ENCODE measurements at places on chromosomes 2 and 18. TPM values are rescaled to one million over a fixed set of nuclear protein-coding genes. Genes with fewer than 3 reads are reported as not detected.

- no peaks in the 10 kb centered on the region for H3K4me1 ChIP-seq
- no peak overlapping the region for H3K4me3 ChIP-seq
- DNase-seq, result no peak
- H3K27ac ChIP-seq, result no peak overlapping the region
- no peaks in the 10 kb centered on the region for H3K36me3 ChIP-seq
Measured at GRCh38 chr2:55371376-55371775, 48.3 kb downstream of the CCDC88A start.

DNA sequence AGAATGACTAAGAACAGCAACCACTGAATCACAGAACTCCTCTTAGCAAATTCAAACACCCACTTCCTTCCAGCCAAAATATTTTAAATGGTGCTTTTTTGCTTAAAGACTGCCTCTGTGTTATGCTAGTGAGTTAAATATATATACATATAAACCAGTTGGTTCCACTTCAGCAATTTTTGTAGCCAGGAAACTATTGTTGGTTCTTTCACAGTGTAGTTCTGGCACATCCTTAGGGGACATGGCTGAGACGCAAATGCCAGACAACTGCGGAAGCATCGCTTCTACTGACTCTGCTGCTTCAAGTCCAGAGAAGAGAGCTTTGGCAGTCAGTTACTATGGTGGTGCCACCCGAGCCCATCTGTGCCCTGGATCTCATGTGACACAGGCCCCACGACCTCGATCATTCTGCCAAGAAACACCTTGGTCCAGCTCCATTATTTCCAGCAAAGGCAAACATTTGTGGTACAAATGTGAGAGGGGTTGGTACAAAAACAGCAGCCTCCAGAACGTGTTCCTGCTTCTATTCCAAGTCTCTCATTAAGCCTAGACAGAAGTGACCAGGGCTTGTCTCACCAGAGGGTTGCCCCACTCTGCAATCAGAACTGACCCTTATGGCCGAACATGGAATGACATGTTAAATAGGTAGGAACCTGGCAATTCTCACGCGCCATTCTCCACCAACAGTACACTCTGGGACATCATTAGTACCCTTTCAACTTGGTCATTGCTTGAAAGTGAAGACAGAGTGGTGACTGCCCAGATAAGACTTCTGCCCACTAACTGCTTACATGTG lies 117.8 kb upstream of the NRP2 start:
- no peak for DNase-seq
- no peak overlapping the region for H3K4me3 ChIP-seq
- H3K27ac ChIP-seq, result no peak overlapping the region
- H3K27me3 ChIP-seq, result no peaks in the 10 kb centered on the region
- no peaks in the 10 kb centered on the region for H3K4me1 ChIP-seq

DNA sequence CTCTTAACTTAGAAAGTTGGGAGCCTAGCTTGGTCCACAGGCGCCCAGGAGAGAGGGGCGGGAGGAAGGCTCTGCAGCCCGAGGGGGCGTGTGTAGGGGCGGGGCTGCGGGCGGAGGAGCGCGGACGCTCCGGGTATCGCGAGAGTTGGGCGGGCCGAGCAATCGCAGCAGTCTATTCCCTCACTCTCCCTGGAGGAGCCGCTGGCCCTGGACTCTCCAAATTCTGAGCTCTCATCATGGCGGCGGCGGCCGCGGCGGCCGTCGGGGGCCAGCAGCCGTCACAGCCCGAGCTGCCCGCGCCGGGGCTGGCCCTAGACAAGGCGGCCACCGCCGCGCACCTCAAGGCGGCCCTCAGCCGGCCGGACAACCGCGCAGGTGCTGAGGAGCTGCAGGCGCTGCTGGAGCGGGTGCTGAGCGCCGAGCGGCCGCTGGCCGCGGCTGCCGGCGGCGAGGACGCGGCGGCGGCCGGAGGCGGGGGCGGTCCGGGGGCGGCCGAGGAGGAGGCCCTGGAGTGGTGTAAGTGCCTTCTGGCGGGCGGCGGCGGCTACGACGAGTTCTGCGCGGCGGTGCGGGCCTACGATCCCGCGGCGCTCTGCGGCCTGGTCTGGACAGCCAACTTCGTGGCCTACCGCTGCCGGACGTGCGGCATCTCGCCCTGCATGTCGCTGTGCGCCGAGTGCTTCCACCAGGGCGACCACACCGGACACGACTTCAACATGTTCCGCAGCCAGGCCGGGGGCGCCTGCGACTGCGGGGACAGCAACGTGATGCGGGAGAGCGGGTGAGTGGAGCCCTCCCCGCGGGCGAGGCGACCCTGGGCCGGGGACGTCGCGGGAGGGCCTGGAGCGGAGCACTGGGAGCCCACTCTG lies at the start of gene UBR3:
TSS of gene UBR3 (plus strand) at position 183 of the 869 bp plus-strand sequence. CDS start at position 237, 54 bp downstream.
- peak within 1 kb of the TSS; percentile 73 for H3K27ac ChIP-seq
- H3K27me3 ChIP-seq, result no peaks in the 10 kb centered on the region
- peaks cover 52% of the 10 kb centered on the region for H3K4me1 ChIP-seq
- peak within 1 kb of the TSS; percentile 87 for H3K4me3 ChIP-seq

DNA sequence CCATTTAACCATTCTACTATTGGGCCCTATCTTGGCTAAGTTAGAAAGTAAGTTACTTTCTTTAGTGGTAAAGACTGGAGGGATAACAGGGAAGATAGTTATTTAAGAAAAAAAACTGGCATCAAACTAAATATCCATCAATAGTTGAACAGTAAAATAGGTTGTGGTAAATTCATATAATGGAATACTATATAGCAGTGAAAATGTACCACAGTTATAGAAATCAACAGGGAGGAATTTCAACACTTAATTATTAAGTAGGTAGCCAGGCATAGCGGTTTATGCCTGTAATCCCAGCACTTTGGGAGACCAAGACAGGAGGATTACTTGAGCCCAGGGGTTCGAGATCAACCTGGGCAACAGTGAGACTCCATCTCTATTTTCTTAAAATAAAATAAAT lies 3.1 kb upstream of the SPAST start:
- peaks cover 12% of the 10 kb centered on the region for H3K4me1 ChIP-seq
- no peaks in the 10 kb centered on the region for H3K27me3 ChIP-seq
- no peak for DNase-seq
- no peaks in the 10 kb centered on the region for H3K36me3 ChIP-seq
- no peak overlapping the region for H3K4me3 ChIP-seq

The LRP2 gene
- 1.9 TPM for total RNA-seq

The NCL gene
- 1,311 TPM for total RNA-seq

The SRD5A2 gene
- not detected for total RNA-seq

The AQP12A gene
- not detected for total RNA-seq

- DNase-seq, result peak; percentile 63
- H3K4me3 ChIP-seq, result no peak overlapping the region
- H3K27ac ChIP-seq, result no peak overlapping the region
- no peaks in the 10 kb centered on the region for H3K4me1 ChIP-seq
- no peaks in the 10 kb centered on the region for H3K36me3 ChIP-seq
Measured at GRCh38 chr2:88874063-88874657, 182.7 kb downstream of the RPIA start.

The MARCO gene
- total RNA-seq, result not detected

DNA sequence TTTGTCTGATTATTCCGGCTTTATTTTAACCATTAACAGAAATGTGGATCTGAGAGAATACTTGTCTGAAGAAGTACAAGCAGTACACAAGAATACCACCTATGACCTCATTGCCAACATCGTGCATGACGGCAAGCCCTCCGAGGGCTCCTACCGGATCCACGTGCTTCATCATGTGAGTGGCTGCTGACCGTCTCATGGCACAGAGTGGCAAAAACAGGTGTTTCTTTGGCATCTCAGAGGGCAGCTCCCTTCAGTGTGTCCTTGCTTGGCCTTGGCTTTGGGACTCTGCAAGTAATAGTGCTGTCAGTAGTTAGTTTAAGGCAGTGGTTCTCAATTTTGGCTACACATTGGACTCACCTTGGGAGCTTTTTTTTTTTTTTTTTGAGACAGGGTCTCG lies 23.1 kb downstream of the SFTPB start:
- peaks cover 66% of the 10 kb centered on the region for H3K36me3 ChIP-seq
- H3K27ac ChIP-seq, result no peak overlapping the region
- no peaks in the 10 kb centered on the region for H3K27me3 ChIP-seq
- no peak for DNase-seq
- H3K4me1 ChIP-seq, result peaks cover 14% of the 10 kb centered on the region

GRCh38 chr18:45540125-45540524 lies 75.2 kb upstream of the SLC14A2 start:
- no peak for DNase-seq
- no peak overlapping the region for H3K27ac ChIP-seq
- H3K4me3 ChIP-seq, result no peak overlapping the region
- H3K36me3 ChIP-seq, result no peaks in the 10 kb centered on the region
- H3K27me3 ChIP-seq, result peaks cover 13% of the 10 kb centered on the region
- no peaks in the 10 kb centered on the region for H3K4me1 ChIP-seq

The IL1RL1 gene
- 0.26 TPM for total RNA-seq

DNA sequence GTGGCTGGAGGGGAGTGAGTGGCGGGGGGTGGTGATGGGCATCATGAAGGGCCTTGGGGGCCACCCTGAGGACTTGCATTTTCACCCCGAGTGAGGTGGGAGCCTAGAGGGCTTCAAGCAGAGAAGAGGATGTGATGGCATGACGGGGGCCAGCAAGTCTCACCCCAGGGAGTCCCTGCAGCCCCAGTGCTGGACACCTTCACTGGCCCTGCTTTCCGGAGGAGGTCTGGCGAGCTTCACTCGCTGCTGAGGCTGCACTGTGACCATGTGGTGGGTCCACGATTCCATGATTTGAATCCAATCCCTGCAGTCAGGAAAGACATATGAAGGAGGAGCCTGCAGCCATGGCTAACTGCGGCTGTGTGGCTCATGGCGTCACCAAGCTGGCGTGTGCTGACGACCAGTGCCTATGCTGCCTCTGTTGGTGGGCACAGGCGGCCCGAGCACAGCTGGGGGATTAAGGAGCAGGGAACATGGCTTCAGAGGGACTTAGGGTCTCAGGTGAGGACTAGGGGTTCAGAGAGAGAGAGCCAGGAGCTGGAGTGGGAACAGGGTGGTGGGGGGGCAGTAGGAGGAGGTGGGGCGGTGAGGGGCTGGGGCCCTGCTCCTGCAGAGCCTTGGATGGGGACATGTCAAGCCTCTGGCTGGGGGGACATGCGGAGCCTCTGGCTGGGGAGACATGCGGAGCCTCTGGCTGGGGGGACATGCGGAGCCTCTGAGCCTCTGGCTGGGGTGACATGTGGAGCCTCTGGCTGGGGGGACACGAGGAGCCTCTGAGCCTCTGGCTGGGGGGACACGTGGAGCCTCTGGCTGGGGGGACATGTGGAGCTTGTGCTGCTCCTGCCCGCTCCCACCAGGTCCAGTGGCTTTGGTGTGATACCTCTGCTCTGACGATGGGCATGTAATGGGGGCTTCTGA lies 3.6 kb downstream of the ZAP70 start:
- H3K27me3 ChIP-seq, result no peaks in the 10 kb centered on the region
- H3K36me3 ChIP-seq, result peaks cover 60% of the 10 kb centered on the region
- H3K4me3 ChIP-seq, result peak overlapping the region; percentile 71
- peaks cover 72% of the 10 kb centered on the region for H3K4me1 ChIP-seq
- H3K27ac ChIP-seq, result peak overlapping the region; percentile 95

- DNase-seq, result no peak
- H3K4me3 ChIP-seq, result no peak overlapping the region
- no peaks in the 10 kb centered on the region for H3K27me3 ChIP-seq
- H3K27ac ChIP-seq, result no peak overlapping the region
- peaks cover 2% of the 10 kb centered on the region for H3K36me3 ChIP-seq
- no peaks in the 10 kb centered on the region for H3K4me1 ChIP-seq
Measured at GRCh38 chr2:20643826-20644225, 7.1 kb downstream of the HS1BP3 start.

The TLX2 gene
- total RNA-seq, result 0.18 TPM

DNA sequence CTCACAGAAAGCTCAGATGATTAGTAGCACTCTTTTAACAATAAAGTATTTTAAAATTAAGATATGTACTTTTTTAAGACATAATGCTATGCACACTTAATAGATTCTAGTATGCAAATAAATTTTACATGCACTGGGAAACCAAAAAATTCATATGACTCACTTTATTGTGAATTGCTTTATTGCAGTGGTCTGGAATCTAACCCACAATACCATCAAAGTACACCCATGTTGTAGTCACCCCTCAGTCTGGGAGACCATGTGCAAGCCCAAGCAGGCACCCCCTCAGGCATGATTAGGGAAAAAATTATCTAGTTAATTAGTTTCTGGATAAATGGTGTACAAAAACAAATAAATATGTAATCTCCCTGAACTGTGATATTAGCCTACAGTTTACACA lies 649.0 kb upstream of the HS6ST1 start:
- peaks cover 4% of the 10 kb centered on the region for H3K4me1 ChIP-seq
- H3K36me3 ChIP-seq, result no peaks in the 10 kb centered on the region
- no peak overlapping the region for H3K4me3 ChIP-seq
- DNase-seq, result no peak
- no peaks in the 10 kb centered on the region for H3K27me3 ChIP-seq

DNA sequence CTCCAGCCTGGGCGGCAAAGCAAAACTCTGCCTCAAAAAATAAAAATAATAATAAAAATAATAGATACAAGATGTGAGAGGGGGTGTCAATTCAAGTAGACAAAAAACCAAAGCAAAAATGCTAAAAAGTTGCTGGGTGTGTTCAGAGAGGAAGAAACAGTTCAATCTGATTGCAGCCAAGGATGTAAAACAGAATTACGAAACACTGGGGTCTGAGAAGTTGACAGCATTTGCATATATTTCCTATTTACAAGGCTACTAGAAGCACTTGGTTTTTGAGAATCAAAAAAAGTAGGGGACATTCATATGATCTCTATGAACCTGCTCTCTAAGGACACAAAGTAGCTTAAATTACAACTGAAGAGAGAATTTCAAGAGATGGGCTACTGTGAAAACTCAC lies 7.6 kb downstream of the TRIP12 start:
- H3K36me3 ChIP-seq, result peaks cover 29% of the 10 kb centered on the region
- H3K27ac ChIP-seq, result no peak overlapping the region
- no peaks in the 10 kb centered on the region for H3K27me3 ChIP-seq
- peaks cover 72% of the 10 kb centered on the region for H3K4me1 ChIP-seq
- no peak overlapping the region for H3K4me3 ChIP-seq
- no peak for DNase-seq

DNA sequence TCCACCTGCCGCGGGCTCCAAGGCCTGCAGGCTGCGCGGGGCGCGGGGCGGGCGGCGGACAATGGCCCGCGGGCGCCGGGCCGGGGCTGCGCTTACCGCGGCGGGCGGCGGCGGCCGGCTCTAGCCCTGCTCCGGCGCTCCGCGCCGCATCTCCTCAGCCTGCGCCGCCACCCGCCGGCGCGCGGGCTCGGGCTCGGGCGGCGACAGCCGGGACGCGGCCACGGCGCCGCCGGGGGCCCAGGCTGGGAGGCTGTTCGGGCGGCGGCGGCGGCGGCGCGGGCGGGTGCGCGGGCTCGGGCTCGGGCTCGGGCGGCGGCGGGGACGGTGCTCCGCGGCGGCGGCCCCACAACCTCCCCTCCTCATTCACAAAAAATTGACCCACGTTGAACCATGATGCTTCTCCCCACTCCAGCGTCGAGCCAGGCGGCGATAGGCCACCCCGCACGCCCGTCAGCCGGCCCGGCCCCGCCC lies at the start of gene HDAC4:
TSS of gene HDAC4 (minus strand) at position 425 of the 471 bp plus-strand sequence. CDS start 48,321 bp downstream, outside the sequence.
- peaks cover 7% of the 10 kb centered on the region for H3K36me3 ChIP-seq
- peak within 1 kb of the TSS; percentile 97 for H3K27ac ChIP-seq
- peaks cover 41% of the 10 kb centered on the region for H3K4me1 ChIP-seq
- DNase-seq, result no peak
- H3K4me3 ChIP-seq, result peak within 1 kb of the TSS; percentile 88

The SULT1C4 gene
- not detected for total RNA-seq

GRCh38 chr2:150211164-150211631 lies 276.3 kb downstream of the RND3 start:
- no peak overlapping the region for H3K27ac ChIP-seq
- no peaks in the 10 kb centered on the region for H3K4me1 ChIP-seq

The RIF1 gene
- total RNA-seq, result 55.7 TPM

The AGXT gene
- total RNA-seq, result not detected
